Astrocyte of the spinal cord (primary cell): ENCODE measurements at places on chromosomes 11 and 22.

- DNase-seq: no peak
Observed at GRCh38 chr11:69158301-69159149, 2.8 kb downstream of the SMIM38 start.

DNA sequence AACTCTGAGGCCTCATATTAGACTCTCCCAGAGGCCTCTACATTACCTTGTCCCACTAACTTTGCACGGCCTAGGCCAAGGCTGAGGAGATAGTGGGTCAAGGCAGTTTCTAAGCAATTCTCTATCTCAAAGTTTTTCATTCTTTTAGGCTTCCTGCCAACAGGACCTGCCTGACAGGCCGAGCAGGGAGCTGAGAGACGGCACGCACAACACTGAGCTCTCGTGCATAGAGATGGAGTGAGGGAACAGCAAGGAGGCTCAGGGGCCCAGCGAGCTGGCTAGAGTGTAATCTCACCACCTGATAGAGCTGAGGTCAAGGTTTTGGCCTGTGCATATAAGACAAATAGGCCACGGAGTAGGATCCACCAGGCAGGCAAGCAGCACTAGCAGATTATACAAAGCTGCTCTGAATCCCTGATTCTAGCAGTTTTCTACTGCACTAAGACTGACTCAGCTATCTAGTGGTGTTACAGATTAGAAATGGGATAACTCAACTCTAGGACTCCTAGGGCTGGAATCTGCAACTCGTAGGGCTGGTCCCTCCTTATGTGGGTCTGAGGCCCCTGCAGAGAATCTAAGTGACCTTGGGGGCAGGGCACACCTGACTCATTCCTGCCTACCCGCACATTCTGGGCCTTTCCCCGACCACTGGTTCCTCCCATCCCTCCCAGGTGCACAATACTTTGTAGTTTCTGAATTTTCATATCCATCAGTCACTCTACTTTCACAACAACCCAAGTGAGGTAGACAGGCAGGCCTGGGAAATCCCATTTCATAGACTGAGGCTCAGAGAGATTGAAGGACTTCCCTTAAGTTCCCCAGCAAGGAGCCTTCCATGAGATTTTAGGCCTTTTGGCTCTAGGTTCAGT is 1.7 kb downstream of the CYB5R2 start:
- no peak for DNase-seq

GRCh38 chr11:112265659-112266409 is 5.2 kb upstream of the PLET1 start:
- DNase-seq: no peak

DNA sequence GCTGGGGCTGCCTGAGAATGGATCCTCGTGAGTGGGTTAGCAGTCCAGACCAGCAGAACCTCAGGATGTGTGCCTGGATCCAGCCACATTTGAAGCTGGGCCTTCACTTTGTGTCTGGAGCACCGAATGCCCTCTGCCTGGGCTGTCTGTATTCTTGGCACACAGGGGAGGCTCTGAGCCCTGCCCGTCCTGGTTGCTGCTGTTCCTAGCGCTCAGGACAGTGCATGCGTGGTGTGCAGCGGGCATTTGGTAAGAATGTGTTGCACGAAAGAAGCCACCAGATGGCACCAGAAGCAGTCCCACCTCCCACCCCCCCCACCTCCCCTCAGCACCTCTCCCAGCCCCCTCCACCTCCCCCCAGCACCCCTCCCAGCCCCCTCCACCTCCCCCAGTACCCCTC is 4.1 kb upstream of the MAPK11 start:
- peak; percentile 53 for DNase-seq

- DNase-seq: no peak
Observed at GRCh38 chr11:63920126-63920938, 3.4 kb upstream of the RCOR2 start.

- DNase-seq: no peak
Observed at GRCh38 chr11:111549196-111549868, 8.8 kb downstream of the LAYN start.

GRCh38 chr11:71934213-71934612 is 5.4 kb downstream of the RNF121 start:
- DNase-seq: no peak
